T-helper 2 cell (primary cell): ENCODE measurements at places on chromosomes 5 and 9.
A peak's percentile ranks its signal among the peaks of the same experiment; 100 is the strongest.

DNA sequence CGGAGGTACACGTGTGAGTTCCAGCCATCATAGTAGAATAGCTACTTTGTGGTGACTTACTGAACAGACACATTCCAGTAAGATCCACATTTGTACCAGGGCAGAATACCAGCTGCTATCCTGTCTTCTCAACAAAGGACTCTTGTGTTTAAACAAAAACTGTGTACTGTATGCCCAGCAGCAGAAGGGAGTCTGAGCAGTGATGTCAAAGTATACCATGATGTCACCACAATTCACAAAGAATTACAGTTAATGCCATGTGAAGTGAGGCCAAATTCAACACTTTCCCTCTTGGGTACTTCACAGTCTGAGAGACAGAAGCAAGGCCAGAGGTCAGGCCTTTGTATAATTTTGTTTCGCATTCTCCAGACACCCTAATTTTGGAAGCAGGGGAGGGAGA, 137.0 kb downstream of the ADAMTSL1 start:
- no peak for DNase-seq

DNA sequence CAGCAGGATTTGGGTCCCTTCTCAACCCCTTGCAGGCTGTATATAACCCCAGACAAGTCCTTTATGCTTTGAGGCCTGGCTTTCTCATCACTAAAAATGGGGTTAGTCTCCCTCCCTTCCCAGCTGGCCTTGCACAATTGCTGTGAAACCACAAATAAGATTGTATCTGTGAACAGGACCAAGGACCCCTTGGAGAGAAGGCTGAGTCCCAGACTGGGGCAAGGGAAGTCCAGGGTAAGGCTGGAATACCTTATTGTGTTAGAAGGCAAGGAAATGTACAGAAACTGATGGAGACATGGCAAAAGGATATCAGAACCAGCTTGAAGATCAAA, 11.4 kb downstream of the MACROH2A1 start:
- no peak for DNase-seq

GRCh38 chr5:147321569-147321968, 86.7 kb downstream of the STK32A start:
- DNase-seq, result no peak

- DNase-seq, result no peak
Measured at GRCh38 chr9:99037769-99038483, 67.0 kb upstream of the TGFBR1 start.

DNA sequence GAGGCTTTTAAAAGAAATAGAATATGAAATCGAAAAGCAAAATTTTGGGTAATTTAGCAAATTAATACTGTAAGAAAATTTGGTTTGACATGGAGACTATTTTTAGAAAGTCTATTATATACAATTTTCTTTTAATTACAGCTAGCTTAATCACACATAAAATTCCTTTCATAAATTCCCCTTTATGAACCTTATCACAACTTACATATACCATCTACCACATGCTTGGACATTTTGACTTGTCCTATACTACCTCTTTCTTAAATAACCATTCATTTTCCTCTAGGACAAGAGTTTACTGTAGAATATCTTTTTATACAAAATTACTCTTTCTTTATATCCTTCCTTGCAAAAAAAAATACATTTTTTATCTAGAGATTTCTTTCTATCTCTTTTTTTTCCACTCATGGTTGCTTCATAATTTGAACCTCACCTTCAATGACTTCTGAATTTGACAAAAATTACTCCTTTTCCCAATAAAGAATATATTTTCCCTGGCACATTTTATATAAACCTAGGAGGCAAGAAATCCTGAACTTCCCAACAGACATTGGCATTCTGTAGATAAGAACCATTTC, 34.0 kb upstream of the SYK start:
- no peak for DNase-seq

- no peak for DNase-seq
Measured at GRCh38 chr5:74294231-74294705, 346.3 kb downstream of the ENC1 start.

- DNase-seq, result no peak
Measured at GRCh38 chr9:92971776-92972175, 24.5 kb downstream of the FGD3 start.

DNA sequence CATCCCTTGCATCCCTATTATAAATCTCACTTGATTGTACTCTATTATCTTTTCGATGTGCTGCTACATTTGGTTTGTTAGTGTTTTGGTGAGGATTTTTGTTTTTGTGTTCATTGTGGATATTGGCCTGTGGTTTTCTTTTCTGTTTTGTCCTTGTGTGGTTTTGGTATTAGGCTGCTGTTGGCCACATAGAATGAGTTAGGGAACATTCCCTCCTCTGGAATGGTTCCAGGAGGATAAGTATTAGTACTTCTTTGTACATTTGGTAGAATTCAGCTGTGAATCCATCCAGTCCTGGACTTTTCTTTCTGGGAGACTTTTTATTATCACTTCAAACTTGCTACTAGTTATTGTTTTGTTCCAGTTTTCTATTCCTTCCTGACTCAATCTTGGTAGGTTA, 287.2 kb downstream of the CWC27 start:
- DNase-seq, result no peak

- no peak for DNase-seq
Measured at GRCh38 chr9:76799473-76799872, 35.2 kb downstream of the PCA3 start.

- DNase-seq, result no peak
Measured at GRCh38 chr9:113907282-113907681, 31.2 kb downstream of the ZNF618 start.

DNA sequence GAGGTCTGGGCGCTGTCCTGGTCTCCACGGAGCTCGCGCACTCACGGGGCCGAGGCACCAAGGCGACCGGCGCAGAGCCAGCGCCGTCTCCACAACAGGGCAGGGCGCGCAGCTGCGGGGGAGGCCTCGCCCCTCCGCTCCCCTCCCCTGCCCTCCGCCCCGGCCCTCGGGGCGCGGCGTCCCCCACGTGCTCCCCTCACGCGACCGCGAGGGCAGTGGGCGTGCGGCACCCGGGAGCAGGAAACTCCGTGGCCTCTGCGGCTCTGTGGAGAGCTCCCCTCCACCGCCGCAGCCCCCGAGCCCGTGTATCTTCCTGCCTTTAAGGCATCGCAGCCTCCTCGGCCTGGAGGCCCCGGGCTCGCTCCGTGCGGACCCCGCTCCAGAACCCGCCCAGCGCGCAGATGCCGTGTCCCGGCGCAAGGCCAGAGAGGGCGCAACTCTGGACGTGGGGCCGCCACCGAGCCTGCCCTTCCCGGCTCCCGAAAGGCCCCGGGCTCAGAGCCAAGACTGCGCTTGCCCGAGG, 708 bp upstream of the TUBB4B start:
- DNase-seq, result peak; percentile 54

- DNase-seq, result no peak
Measured at GRCh38 chr5:59709846-59710245, 183.7 kb downstream of the PDE4D start.

DNA sequence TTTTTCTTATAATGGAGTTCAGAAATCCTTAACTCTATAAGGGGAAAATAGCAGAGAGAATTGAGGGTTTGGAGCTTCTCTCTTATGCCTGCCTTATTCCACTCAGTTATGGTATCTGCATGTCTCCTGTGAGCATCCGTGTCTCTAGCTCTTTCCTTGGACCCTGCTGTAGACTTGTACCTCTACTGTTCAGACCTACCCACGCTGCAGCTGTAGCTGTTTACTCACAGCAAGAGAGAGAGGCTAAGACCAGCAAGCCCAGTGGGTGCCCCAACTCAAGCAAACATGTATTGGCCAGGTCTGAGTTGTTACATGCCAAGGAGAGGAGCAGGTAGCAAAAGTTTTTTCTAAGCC, 7.1 kb upstream of the PCSK1 start:
- no peak for DNase-seq

- no peak for DNase-seq
Measured at GRCh38 chr9:87667164-87667738, 58.7 kb upstream of the CTSL start.

- no peak for DNase-seq
Measured at GRCh38 chr9:111839387-111839786, 44.6 kb upstream of the SHOC1 start.

GRCh38 chr5:73213566-73213998, 40.6 kb downstream of the TMEM174 start:
- no peak for DNase-seq

DNA sequence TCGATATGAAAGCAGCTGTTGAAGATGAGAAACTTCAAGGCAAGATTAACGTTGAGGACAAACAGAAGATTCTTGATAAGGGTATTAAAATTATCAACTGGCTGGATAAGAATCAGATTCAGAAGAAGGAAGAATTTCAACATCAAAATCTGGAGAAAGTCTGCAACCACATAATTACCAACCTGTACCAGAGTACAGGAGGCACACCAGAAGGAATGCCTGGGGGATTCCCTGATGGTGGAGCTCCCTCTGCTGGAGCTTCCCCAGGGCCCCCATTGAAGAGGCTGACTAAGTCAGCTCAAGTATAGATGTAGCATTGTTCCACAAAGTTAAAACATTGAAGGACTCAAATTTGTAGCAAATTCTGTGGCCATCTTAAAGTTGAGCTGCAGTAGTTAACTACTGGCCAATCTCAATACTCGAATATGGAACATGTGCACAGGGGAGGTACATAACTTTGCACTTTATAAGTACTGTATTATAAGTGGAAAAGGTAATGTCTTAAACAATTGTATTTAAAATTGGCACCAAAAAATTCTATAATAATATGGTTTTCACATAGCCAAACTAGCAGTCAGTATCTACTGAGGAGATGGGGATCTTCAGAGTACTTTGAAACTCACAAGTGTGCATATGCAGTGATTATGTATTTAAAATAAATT, 237.5 kb downstream of the CHSY3 start:
- no peak for DNase-seq

GRCh38 chr5:154524859-154525258, 46.8 kb upstream of the HAND1 start:
- no peak for DNase-seq

DNA sequence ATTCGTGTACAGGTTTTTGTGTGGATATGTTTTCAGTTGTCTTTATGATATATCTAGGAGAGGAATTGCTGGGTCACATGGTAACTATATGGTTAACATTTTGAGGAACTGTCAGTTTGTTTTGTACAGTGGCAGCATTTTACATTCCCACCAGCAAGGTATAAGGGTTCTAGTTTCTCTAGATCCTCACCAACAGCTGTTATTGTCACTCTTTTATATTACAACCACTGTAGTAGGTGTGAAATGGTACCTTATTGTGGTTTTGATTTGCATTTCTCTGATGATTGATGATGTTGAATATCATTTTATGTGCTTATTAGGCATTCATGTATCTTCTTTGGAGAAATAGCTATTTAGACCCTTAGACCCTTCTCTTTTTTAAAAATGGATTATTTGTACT, 82.9 kb downstream of the CCDC171 start:
- DNase-seq, result no peak

- DNase-seq, result no peak
Measured at GRCh38 chr9:127300886-127301447, 36.4 kb downstream of the GARNL3 start.
